ENCODE measurements at places on chromosomes 2 and 18. TPM values are rescaled to one million over a fixed set of nuclear protein-coding genes. Genes with fewer than 3 reads are reported as not detected.
A peak's percentile ranks its signal among the peaks of the same experiment; 100 is the strongest.

DNA sequence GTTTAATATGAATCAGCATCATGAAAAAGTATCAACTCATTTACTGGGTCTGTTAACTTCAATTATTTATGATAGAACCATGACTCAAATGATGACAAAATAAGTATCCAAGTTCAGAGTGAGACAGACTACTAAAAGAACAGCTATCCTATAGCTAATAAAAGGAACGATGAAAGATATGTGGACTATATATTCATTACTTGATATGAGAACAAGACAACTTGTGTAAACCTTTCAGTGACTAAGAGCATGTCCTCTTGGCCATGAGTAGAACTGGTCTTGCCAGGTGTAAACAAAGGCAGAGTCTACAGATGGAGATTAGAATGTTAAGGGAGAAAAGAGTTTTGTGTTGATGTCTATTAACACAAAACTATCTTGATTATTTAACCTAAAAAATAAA is 360.4 kb upstream of the ZC3H15 start:
- DNase-seq, result no peak

DNA sequence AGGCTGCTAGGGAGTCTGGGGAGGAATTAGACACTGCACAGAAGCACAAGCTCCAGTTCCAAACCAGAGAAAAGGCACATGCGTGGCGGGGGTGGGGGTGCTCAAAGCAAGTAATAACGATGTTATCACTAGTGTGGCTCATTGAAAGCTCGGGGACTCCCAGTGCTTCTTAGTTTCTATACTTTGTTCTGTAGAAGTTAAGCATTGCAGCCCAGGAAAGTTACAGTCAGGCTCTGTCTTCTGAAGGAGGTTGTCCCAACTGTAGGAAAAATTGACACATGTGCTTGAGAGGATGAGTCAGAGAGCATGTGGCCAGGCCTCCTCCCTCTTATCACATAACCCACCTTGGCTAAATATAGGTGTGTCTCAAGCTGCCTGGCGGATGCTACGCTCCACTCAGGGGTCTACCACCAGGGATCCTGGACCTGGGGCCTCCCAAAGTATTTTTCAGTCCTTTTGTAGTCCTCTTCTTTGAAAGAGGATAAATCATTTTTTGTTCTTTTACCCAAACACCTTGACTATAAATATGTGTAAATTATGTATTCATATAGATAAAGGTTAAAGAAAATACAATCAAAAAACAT is 3.8 kb downstream of the GALNT5 start:
- no peak for DNase-seq

GRCh38 chr2:26628561-26629345 is 12.4 kb downstream of the CIB4 start:
- no peak for DNase-seq

- DNase-seq, result no peak
These were observed 117.5 kb downstream of the ACTR3 start for GRCh38 chr2:114007436-114007835.

DNA sequence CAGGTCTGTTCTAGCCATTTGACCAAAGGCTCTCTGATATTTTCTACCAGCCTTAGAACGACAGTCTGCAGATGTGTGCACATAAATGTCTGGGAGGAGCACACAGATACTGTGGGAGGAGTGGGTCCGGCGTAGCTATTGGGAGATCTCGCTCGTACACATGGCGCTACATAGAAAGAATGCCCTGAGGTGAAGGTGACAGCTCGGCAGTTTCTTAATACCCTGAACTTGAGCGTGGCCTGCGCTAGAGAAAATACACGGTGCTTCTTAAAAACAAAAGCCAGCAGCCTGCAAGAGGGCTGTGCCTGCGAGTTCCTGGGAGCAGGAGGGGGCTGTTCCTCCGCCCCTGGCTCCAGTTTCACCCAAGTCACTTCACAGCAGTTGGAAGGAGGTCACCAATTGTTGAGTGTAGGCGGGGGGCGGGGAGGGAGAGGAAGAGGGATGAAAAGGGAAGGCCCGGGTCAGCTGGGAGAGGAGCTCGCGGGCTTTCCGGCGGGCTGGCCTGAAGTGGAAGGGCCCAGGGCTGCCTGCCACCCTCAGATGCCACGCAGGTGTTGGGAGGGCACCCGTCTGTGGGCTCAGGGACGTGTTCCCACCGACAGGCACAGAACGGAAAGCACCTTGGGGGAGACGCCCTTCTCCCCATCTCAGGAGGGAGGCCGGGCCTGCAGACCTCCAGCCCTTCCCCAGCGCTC is 124.7 kb upstream of the ZNF516 start:
- peak; percentile 71 for DNase-seq

DNA sequence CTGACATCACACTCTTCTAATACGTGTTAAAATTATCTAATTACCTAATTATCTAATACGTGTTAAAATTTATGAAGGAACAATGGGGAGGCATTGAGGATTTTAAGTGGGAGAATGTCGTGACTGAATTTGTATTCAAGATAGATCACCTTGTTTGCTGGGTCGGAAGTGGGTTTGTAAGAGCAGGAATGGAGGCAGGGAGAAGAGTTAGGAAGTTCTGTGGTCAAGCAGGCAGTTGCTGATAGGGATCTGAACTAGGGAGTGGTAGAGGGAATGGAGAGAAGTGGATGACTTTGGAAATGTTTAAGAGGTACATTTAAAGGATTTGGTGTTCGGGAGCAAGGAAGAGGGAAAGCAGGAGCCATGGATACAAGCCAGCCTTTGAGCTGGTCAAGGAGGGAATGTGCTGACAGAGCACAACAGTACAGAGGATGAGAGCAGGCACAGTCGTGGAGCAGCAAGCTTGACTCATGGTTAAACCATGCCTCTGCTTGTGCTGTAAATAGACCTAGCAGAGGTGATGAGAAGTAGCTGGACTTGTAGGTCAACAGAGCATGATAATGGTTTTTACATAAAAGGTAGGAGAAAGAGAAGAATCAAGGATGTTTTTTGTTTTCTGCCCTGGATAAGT is 16.2 kb downstream of the IL18RAP start:
- no peak for DNase-seq

DNA sequence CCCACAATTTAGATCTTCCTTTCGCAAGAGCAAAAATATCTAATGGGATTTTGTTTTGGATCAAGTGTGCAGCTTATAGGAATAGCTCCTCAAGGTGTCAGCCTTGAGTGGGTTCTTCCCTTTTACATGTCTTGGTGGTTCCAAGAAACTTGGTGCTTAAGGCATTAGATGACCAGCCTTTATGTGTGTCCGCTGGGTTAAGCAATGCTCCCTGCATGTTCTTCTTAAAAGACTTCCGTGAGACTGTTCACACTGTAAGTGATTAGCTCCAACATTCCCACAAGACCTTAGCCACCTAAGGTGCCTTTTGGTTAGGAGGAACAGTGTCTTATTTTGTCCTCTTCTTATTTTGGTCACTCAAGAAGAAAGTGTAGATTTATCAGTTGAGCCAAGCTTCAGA is 44.3 kb upstream of the GPR39 start:
- DNase-seq, result no peak

DNA sequence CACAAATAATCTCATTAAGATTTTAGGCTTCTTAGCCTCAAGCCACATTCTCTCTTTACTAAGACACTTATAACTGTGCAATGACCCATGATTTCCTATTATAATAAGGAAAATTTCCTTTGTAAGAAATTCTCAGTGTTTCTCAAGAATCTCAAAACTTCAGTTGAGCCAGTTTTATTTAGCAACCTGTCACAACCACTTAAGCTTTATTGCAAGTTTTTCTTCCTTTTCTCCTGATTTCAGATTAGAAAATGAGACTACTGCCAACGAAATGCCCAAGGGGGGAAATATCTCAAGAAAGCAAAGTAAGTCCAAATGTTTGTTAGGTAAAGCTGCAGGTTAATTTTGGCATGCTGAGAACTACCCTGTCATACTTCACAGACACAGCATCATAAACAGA is 178.5 kb downstream of the THADA start:
- no peak for DNase-seq

DNA sequence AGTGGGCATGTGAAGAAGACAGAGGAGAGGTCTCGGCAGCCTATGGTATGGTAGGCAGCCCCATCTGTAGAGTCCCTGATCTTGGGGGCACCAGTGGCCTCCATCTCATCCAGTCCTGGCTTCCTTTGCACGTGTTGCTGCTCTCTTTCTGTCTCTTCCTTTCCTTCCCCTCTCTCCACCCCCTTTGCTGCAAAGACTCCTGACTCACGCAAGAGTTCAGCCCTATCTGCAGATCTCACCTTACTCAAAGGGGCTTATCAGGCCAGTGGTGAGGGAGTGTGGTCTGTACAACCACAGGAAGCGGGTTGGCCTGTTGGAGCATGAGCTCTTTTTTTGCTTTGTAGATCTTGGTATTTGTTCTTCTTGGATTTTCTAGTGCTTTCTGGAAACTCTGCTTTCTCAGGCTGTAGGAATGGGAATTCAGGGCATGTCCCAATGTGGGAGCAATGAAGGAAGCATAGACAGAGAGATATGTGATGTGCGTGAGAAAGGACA is 14.6 kb upstream of the NT5DC4 start:
- no peak for DNase-seq

GRCh38 chr18:78647018-78647417 is 332.6 kb upstream of the SALL3 start:
- DNase-seq, result no peak

GRCh38 chr18:61579581-61579980 is 246.4 kb downstream of the CDH20 start:
- no peak for DNase-seq

- no peak for DNase-seq
These were observed 172.5 kb downstream of the UXS1 start for GRCh38 chr2:106021662-106022028.

GRCh38 chr18:42536442-42536841 is 579.0 kb downstream of the RIT2 start:
- no peak for DNase-seq

DNA sequence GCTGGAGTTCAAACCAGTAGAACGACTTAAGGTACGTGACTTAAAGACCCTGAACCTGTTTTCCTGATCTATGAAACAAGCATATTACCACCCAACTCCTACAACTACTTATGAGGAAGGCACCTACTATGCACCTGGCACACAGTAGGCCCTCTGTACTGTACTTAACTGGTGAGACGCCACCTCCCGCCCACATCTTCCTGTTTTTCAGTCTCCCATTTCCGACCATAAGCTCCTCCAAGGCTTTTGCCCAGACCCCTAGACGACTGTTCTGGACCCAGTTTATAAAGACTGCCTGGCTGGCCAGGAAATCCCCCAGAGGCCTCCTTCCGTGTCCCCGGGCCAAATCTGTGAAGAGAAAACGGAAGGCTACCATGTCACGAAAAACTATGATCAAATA is 1.5 kb downstream of the GALNT14 start:
- no peak for DNase-seq

GRCh38 chr18:46262856-46263255 is 158.7 kb downstream of the HAUS1 start:
- no peak for DNase-seq

The NT5DC4 gene
- total RNA-seq, result not detected

The RGPD4 gene
- 0.11 TPM for total RNA-seq

The LINC00305 gene
- not detected for total RNA-seq

The TUBB8B gene
- total RNA-seq, result not detected

The GAD1 gene
- not detected for total RNA-seq

The CNTNAP5 gene
- not detected for total RNA-seq

The CHN1 gene
- total RNA-seq, result 9.2 TPM

The TPO gene
- total RNA-seq, result 7.0 TPM

The RUFY4 gene
- not detected for total RNA-seq

The CFAP65 gene
- total RNA-seq, result not detected
